Stimulated activated CD4-positive, alpha-beta T cell treated with anti-CD3 and anti-CD28 coated beads, Interleukin-4, amount 100 ng/mL, for 4 hours (primary cell): ENCODE measurements at places on chromosomes 4 and X.

DNA sequence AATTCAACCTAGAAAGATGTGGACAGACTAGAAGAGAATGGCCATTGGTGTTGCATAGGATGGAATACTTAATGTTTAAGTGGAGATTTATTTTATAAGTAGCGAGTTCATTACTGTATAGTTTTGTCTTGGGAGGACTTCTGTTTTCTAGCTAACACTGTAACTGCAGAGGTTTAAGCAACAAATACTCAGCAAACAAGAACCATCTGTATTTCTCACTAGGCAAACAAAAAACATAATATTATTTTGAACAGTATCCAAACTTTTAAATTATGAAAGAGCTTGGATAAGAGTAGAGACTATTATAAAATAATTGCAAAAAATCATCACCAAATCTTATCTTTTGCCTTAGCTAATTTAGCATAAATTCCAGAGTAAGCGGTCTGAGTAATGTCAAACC, 121.1 kb downstream of the GLRA3 start:
- DNase-seq = no peak

DNA sequence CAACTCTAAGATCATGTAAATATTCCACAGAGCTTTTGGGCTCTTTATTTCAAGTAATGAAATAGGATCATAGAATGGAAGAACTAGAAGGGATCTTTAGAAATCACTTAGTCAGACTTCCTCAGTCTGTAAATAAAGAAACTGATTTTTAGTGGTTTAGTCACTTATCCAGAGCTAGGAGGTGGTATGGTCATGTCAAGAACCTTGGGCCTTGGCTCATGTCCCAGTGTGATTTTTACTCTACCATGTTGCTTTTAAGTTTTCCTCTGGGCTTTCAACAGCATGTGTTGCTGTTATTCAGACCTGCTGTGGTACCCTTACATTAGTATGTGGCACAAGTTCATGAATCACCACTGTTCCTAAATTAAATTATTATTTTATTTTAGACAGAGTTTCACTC, 184.9 kb downstream of the FRAS1 start:
- no peak for DNase-seq

DNA sequence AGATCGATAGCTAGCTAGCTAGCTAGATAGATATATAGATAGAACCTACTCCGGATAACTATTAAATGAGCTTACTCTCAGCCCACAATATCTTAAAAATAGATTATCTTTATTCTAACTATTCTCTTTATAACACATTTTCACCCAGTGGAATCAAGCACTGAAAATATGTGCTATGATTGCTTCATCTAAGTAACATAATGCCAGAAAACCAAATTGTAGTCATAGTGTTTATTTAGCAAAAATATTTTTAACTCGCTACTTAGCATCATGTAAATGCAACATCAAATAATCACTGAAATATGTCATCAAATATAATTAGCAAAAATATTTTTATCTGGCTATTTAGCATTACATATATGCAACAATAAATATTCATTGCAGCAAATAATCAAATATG, 1.5 kb downstream of the TMEM156 start:
- no peak for DNase-seq

DNA sequence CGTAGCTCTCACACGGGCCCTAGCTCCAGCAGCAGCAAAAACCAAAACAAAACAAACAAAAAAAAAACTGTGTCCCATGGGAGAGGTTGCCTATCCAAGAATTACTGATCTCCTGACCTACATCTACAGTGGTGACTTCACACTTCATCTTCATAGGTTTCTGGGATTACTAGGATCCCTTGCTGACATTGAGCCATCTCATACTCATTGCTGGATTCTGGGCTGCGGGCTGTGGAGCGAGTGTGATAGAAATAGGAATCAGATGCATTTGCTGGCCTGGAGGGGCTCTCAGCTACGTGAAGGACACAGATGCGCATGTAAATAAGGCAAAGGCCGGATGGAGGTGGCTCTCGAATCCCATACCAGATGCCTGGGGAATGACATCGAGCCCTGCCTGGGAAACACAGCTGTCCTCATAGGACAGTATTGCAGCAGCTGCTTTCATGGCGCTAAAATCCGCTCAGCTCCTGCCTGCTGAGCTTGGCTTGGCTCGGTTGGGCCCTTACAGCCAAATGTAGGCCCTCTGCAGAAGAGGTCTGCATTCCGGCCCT, 41.7 kb downstream of the CNGA2 start:
- no peak for DNase-seq

DNA sequence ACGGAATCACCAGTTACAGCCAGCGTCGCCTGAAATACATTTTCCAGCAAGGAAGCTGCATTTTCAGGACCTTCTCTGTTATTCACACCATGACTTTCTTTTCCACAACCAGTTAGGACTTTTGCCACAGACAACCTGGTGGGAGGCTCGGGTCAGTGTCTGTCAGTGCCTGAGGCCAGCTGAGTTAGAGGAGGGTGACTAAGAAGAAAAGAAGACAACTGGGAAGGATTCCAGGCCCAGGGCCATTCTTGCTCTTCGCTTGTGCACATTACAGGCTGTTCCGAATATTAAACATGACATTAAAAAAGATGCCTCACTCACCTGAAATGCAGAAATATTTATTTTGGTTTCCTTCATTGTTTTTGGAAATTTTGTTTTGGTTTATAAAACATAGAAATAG, 21.4 kb upstream of the CENPU start:
- DNase-seq = no peak
